Stimulated activated CD8-positive, alpha-beta memory T cell treated with anti-CD3 and anti-CD28 coated beads, Interleukin-2, amount 100 ng/mL, for 1 hour (primary cell): ENCODE measurements at places on chromosomes 12 and 14.
A peak's percentile ranks its signal among the peaks of the same experiment; 100 is the strongest.

- no peak for DNase-seq
Measured at GRCh38 chr14:33948145-33948868, 2.6 kb downstream of the EGLN3 start.

GRCh38 chr14:99683619-99684409 lies at the start of gene CYP46A1:
TSS of gene CYP46A1 (plus strand) at chr14:99684298. CDS start at chr14:99684418, 120 bp downstream.
- peak; percentile 99 for DNase-seq

GRCh38 chr14:56208520-56208919 lies 90.3 kb downstream of the PELI2 start:
- no peak for DNase-seq

DNA sequence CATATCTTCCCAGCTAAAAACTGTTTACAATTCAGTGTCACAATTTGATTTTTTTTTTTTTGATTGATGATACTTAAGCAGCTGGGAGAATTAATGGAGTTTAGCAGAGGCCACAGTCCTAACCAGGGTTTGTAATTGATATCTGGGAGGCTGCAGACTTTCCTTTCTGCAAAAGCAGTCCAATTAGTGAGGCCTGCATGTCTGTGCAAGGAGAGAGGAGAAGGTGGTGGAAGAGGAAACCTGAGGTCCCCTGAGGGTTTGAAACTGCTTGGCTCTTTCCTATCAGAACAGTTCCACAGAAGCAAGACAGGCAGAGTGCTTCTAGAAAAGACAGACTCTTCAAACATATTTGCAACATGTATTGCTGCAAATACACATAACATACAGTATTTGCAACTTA lies 160.8 kb upstream of the KRR1 start:
- DNase-seq = no peak

DNA sequence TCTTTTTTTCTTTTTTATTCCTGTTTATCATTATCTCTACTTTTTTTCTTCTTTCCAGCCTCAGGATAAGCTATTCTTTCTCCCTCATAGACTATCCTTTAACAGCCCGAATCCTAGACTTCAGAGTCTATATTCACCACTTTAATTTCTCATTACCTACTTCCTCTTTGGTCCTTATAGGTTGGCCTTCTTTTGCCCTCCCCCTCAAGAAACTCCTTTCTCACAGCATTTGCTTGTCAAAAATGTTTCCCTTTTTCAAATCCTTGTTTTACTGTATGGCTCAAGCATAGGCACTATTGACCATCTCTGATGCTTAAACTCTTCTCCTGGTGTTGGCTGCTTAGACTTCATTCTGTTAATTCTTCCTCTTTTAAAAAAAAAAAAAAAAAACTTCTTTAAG lies 52.5 kb downstream of the KIAA0586 start:
- DNase-seq = no peak

DNA sequence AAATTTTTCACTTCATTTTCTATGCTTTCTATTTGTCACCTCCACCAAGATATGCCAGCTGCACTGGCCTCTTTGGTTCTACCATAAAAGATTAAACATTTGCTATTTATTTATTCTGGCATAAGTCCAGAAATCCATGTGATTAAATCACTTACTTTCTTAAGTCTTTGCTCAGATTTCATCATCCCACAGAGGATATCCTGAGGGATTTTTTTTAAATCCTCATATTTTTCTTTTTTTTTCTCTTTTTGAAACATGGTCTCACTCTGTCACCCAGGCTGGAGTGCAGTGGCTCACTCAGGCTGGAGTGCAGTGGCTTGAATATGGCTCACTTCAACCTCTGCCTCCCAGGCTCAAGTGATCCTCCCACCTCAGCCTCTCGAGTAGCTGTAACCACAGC lies 645.4 kb upstream of the ATXN7L3B start:
- no peak for DNase-seq

DNA sequence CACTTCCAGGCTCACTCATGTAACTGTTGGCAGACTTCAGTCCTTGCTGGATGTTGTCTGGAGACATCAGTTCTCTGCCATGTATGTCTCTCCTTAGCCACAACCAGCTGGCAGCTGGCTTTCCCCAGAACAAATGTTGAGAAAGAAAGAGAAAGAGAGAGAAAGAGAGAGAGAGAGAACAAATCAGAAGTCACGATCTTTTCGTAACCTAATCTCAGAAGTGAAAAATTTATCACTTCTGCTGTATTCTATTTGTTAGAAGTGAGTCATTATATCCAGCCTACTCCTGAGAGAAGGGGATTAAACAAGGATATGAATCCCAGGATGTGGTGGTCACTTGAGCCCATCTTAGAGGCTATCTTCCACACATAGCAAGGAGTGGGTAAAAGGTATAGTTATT lies 101.2 kb downstream of the BTG1 start:
- DNase-seq = no peak

DNA sequence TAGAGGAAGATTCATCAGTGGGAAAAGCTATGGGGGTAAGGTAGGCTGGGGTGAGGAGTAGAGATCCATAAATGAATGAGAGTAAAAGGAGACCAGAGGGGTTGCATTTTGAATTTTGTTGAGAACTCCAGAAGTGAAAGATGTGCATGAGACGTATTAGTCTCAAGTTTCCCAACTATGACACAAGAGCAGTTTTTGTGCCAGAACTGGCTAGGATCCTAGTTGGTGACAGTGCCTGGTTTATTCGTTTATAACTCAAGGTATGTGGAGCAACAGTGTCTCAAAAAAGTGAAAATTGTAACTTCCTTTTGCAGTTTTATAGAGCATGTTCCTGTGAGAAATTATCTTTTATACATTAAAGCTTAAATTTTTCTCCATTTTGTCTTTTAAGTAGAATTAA lies 377.0 kb downstream of the NPAS3 start:
- DNase-seq = no peak

DNA sequence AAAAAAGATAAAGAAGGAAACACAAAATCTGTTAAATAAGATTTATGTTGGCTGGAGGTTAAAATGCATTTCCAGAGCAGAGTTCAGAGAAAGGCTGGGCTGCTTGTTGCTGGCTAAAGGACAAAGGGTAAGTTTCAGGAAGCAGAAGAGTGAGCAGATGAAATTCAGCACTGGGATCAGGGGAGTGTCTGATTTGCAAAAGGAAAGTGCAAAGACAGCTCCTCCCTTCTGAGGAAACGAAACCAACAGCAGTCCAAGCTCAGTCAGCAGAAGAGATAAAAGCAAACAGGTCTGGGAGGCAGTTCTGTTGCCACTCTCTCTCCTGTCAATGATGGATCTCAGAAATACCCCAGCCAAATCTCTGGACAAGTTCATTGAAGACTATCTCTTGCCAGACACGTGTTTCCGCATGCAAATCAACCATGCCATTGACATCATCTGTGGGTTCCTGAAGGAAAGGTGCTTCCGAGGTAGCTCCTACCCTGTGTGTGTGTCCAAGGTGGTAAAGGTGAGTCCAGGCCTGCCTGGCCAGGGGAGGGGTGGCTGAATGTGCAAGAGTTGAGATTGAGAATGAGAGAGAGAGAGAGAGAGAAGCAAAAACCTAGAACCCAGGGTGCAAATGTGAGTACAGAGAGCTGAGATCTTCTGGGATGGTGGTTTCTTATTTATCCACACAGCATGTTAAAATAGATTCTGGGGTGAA lies at the start of gene OAS1:
TSS of gene OAS1 (plus strand) at position 251 of the 703 bp plus-strand sequence. CDS start at position 329, 78 bp downstream.
- DNase-seq = no peak

- no peak for DNase-seq
Measured at GRCh38 chr12:97404093-97404492, 58.5 kb upstream of the RMST start.

DNA sequence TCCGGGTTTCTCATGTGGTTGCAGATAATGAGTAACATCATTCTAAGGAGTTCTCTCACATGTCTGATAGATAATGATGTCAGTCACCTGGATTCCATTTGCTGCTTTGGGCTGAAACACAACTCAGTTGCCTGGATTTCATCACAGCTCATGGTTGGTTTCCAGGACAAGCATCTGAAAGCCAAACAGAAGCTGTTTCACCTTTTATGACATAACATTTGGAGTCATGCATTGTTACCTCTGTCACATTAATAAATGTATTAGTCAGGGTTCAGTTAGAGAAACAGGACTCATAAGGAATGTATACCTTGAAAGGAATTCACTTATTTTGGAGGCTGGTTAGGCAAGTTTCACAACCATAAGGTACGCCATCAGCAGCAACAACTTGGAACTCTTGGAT lies 251.9 kb upstream of the ATXN7L3B start:
- no peak for DNase-seq

DNA sequence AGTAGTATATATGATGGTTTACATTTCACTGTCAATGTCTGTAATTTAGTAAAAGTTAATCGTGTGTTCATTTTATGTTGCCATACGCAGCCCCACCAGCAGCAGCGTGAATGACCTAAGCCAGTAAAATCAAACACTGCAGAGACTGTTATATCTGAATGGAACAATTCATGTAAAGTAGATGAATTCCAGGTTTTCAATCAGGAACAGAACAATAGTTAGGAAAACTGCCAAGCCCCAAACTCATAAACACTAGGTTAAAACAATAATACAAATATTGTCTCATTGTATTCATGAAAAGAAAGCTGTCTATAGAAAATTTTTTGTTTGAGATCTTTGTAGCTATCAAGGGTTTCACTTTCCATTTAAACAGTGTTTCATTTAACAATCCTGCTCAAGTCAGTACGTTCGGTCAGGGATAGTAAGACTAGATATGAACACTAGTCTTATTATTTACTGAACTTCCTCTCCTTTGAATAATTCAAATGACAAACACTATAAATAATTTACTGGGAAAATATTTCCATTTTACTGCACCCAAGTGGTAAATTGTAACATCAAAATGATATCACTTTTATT lies 256.8 kb upstream of the FLRT2 start:
- DNase-seq = no peak

GRCh38 chr12:26431211-26431610 lies 235.8 kb downstream of the SSPN start:
- DNase-seq = no peak

GRCh38 chr12:122724641-122725243 lies 5.9 kb downstream of the HCAR1 start:
- DNase-seq = no peak

DNA sequence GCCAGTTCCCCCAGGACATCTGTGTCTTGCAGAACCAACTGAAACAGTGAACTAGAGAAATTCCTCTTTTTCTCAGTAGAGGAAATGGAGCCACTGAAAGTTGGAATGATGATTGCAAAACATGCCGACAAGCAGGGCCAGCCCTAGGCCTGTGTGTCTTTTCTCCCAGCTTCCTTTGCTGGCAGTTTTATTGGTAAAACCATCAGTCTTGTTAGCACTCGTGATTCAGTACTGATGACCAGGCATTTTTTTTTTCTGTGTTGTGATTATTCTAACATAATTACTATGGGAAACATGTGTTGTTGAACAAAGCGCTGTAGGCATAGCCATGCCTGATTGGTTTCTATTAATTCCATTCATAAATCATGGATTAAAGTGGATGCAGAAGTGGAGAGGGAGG lies 620.7 kb downstream of the AACS start:
- no peak for DNase-seq

- no peak for DNase-seq
Measured at GRCh38 chr12:98645572-98646067, 530 bp downstream of the APAF1 start.

GRCh38 chr12:99745895-99746294 lies 98.3 kb downstream of the GARIN6 start:
- DNase-seq = no peak

GRCh38 chr14:83147006-83147405 lies 1613.4 kb upstream of the SEL1L start:
- DNase-seq = no peak

DNA sequence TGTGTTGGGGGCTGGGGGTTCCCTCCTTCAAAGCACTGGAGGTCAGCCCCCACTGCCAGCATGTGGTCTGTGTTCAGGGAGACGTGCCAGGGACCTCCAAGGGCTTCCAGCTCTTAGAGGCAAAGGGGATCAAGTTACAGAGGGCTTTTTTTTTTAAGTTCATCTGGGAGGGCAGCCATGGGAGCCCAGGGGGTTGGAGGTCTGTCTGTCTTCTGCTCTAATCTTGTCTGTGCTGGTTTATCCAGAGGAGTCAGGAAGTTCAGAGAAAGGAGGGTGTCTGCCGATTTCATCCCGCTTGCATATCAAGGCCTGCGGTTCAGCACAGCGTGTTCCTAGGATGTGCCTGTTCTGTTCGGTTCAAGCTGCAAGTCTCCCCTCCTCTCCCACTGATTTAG lies 72.2 kb downstream of the TMEM132C start:
- no peak for DNase-seq

DNA sequence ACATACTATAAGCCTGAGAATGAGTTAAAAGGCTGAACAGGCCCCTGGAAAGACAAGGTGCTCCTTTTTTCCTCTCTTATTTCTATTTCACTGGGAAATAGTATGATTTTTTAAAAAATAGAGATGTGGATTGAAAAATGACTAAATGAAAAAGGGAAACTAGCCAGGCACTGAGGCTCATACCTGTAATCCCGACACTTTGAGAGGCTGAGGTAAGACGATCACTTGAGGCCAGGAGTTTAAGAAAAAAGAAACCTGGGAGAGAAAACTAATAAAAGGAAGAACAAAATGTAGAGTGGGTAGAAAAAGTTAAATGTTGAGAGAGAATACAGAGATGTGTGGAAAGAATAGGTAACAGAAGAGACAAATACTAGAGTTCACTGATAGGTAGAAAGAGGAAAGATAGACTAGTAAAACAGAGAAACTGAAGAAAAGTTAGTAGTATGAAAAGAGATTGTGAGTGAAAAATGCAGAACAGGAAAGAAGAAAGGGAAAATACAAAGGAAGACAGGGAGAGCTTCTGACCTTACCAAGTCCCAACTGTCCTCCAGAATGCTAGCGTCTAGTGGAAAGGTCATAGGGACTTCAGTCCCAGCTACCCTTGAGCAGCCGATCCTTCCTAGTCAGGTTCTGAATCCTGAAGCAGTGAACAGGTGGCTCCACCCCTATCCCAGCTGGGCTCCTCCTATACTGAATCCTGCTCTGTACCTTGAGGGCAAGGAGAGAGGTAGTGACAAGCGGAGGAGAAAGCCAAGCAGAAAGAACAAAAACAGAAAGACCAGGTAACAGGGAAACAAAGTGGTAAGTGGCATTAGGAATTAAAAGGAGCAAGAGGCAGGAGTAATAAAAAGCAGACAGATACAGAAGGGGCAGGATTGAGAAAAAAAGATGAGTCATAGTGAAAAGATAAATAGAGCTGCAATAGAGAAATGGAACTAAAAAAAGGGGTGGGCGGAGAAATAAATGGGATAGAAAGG lies 7.3 kb downstream of the TMEM116 start:
- no peak for DNase-seq

GRCh38 chr14:47269756-47270492 lies 405.5 kb downstream of the MDGA2 start:
- DNase-seq = no peak

GRCh38 chr14:61516118-61516743 lies 179.1 kb upstream of the HIF1A start:
- no peak for DNase-seq

GRCh38 chr14:91252871-91253794 lies 8.6 kb upstream of the GPR68 start:
- peak; percentile 37 for DNase-seq

- no peak for DNase-seq
Measured at GRCh38 chr12:32836710-32837109, 59.9 kb downstream of the PKP2 start.
